Neural progenitor cell (in vitro differentiated cells): ENCODE measurements at places on chromosomes 7 and 10. TPM values are rescaled to one million over a fixed set of nuclear protein-coding genes. Genes with fewer than 3 reads are reported as not detected.

DNA sequence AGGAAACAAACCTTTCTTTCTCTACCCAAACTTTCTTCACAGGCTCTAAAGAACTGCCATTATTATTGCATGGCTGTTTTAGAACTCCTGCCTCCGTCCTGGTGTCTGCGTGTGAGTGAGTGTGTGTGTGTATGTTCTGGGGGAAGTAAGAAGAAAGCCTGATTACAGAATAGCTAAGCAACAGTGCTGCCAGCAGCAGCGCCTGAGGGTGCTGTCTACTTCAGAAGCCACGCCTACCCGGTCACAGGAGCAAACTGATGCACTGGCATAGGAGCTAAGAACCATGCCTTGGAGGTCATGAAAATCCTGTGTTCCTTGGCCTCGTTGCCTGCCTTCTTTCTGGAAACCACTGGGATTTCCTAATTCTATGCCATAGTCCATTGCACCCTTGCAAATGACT lies 25.2 kb downstream of the LIPK start:
- peaks cover 3% of the 10 kb centered on the region for H3K27me3 ChIP-seq
- H3K4me3 ChIP-seq = no peak overlapping the region
- H3K4me1 ChIP-seq = peaks cover 3% of the 10 kb centered on the region
- no peak overlapping the region for H3K27ac ChIP-seq

GRCh38 chr7:100835903-100836811 lies 8.8 kb upstream of the EPHB4 start:
- H3K27me3 ChIP-seq = no peaks in the 10 kb centered on the region
- H3K4me1 ChIP-seq = peaks cover 23% of the 10 kb centered on the region
- H3K4me3 ChIP-seq = peak overlapping the region; percentile 43
- H3K27ac ChIP-seq = peak overlapping the region; percentile 94

DNA sequence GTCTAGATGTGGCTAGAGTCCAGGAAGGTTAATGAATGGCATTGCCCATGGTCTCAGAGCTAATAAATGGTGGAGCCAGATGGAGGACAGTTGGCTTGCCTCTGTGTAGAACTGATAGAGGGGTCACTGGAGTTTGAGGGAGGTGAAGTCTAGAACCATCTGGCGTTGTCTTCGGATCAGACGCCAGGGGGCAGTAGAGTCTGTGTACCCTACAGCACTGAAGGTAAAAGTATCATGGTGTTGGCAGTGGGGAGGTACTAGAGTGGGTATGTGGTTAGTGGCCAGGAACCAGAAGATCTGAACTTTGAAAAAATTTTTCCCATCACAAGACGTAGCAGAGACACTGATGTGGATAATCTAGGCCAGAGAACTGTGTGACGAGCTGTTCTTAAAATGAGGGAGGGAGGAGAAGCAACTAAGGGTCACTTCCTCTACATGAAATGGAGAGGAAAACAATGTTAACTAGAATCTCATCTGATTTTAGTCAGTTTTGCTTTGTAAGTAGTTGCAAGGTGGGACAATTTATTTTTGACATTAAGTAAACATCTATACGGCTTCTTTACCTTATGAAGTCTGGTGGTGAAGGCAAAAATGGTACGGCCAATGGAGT lies 227.9 kb upstream of the PRSS58 start:
- H3K4me3 ChIP-seq = no peak overlapping the region
- H3K27me3 ChIP-seq = no peaks in the 10 kb centered on the region
- DNase-seq = peak; percentile 28
- H3K27ac ChIP-seq = no peak overlapping the region
- H3K36me3 ChIP-seq = no peaks in the 10 kb centered on the region
- H3K4me1 ChIP-seq = no peaks in the 10 kb centered on the region

DNA sequence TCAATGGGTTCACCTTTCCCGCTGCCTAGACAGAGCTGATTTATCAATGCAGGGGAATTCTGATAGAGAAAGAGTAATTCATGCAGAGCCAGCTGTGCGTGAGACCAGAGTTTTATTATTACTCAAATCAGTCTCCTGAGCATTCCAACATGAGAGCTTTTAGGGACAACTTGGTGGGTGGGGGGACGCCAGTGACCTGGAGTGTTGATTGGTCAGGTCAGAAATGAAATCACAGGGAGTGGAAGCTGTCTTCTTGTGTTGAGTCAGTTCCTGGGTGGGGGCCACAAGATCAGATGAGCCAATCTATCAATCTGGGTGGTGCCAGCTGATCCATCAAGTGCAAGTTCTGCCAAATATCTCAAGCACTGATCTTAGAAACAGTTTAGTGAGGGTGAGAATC lies 99.0 kb upstream of the CAV2 start:
- H3K36me3 ChIP-seq = no peaks in the 10 kb centered on the region
- no peak overlapping the region for H3K4me3 ChIP-seq
- no peaks in the 10 kb centered on the region for H3K27me3 ChIP-seq

DNA sequence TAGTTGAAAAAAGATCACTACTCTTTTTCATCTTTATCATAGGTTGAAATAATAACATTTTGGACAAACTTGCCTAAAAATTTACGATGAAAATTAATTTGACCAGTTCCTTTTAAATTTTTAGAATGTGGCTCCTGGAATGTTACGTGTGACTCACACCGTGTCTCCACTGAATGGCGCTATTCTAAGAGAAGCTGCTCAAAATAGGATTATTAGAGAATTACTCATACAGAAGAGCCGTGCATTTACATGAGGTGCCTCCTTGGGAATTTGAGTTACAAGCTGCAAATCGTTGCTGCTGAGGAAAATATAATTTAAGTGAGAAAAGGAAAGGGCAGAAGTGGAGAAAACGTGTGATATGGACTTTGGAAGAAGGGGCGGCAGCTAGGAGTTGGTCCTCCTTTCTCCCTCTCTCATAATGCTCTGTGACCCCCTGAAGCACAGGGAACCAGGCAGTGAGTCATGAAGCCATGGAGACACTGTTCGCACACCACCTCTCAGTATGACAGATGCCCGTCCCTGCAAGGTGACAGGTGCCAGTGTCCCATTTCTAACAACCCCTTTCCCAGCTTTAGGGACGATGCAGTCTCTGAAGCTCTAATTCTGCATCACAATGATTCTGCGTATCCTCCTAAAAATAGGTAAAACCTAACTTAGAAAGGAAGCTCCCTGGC lies 323.2 kb upstream of the COBL start:
- no peaks in the 10 kb centered on the region for H3K36me3 ChIP-seq
- no peak for DNase-seq
- H3K4me3 ChIP-seq = no peak overlapping the region
- peaks cover 11% of the 10 kb centered on the region for H3K4me1 ChIP-seq

DNA sequence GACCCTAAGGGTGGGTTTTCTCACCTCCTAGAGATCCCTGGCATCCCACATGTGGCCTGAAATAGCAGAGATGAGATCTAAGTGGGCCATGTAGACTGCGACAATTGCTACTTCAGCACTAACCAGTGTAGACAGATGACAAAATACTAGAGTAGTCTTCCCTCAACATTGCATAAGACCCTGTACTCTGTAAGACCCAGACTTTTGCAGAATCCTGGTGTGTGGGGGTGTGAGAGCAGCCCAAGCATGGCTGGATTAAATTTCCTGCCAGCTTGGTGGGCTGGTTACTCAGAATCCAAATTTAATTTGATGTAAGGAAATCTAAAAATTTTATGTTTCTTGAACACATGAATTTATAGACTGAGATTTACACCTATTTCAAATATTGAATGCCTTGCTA lies 88.3 kb downstream of the ZNF365 start:
- no peaks in the 10 kb centered on the region for H3K36me3 ChIP-seq
- H3K27me3 ChIP-seq = no peaks in the 10 kb centered on the region
- no peak overlapping the region for H3K27ac ChIP-seq
- H3K4me1 ChIP-seq = no peaks in the 10 kb centered on the region
- H3K4me3 ChIP-seq = no peak overlapping the region

GRCh38 chr7:150668472-150668911 lies 17.0 kb upstream of the GIMAP2 start:
- H3K4me3 ChIP-seq = no peak overlapping the region
- DNase-seq = no peak
- H3K36me3 ChIP-seq = no peaks in the 10 kb centered on the region

- H3K27me3 ChIP-seq = no peaks in the 10 kb centered on the region
- H3K27ac ChIP-seq = no peak overlapping the region
- peaks cover 14% of the 10 kb centered on the region for H3K36me3 ChIP-seq
- H3K4me3 ChIP-seq = no peak overlapping the region
- H3K4me1 ChIP-seq = no peaks in the 10 kb centered on the region
These were observed 17.0 kb downstream of the UPF2 start for GRCh38 chr10:12025591-12025990.

DNA sequence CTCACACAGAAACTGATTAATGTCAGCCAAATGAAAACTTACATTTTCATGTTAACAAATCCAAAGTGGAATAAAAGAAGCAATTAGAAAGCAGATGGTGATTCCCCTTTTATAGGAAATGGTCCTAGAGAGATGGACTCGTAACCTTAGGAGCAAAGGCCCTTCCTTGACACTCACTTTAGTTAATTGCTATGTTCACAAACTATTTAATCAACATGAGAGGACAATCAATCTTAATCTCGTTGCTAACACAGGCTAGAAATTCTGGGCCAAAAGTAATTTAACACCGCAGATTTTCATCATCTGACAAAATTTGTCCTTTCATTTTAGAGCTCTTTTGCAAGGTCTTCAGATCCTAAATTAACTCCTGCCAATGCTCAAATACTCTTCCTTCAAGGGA lies 64.0 kb upstream of the DNAJB12 start:
- H3K4me3 ChIP-seq = no peak overlapping the region
- H3K27ac ChIP-seq = peak overlapping the region; percentile 68
- no peak for DNase-seq

DNA sequence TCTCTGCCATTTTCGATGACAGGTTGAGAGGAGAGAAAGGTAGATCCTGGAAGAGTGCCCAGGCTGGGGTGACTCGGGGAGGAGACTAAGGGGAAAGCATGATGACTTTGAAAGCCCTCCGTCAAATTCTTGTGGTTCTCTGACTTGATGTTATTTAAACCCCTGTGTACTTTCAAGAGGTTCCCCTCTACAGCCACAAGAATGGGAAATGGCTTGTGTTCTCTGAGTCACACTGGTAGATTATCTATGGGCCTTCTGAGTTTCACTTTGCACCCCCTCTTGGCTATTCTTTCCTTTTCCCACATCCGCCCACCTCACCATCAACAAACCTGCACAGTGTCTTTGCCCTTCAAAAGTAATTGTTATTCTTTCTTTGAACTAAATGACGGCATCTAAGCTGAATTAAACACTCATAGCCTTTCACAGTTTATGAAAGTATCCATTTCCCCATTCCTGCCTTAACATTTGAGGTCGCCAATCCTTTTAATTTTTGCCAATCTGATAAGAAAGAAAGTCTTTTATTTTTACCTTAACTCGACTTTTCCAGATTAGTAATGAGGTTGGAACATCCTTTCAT lies 24.1 kb downstream of the PRF1 start:
- H3K4me3 ChIP-seq = no peak overlapping the region
- peaks cover 10% of the 10 kb centered on the region for H3K4me1 ChIP-seq
- no peak overlapping the region for H3K27ac ChIP-seq
- H3K36me3 ChIP-seq = no peaks in the 10 kb centered on the region
- no peaks in the 10 kb centered on the region for H3K27me3 ChIP-seq

DNA sequence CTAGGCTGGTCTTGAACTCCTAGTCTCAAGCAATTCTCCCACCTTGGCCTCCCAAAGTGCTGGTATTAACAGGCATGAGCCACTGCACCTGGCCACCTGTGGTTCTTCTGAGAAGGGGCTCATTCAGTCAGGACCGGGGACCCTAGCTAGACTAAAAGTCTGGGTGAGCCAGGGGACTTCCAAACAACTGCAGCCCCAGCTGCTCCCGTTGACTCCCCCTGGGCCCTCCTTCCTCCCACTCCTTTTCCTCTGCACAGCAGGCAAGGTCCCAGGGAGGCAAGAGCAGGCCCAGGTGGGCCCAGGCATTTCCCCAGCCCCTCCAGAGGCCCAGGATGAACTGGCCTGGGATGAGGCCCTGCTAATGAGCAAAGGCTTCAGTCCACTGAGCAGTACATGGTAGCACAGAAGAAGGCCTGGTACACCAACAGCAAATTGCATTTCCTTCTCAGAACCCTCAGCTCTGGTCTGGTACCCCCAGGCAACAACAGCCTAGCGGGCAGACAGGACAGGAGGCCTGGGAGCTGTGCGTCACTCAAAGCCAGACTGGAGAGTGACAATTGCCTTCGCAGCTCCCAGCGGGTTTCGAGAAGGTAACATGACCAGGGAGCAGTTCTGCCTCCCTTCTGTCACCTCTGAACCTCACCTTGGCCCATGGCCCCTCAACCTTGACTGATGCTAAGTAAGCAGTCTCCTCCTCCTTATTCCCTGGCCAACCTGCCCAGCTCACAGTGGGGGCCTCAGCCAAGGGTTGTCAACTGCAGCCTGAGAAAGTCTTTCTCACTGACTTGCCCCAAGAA lies 30.7 kb upstream of the HSPA12A start:
- no peak overlapping the region for H3K4me3 ChIP-seq
- H3K27me3 ChIP-seq = no peaks in the 10 kb centered on the region
- H3K4me1 ChIP-seq = no peaks in the 10 kb centered on the region
- no peak for DNase-seq

DNA sequence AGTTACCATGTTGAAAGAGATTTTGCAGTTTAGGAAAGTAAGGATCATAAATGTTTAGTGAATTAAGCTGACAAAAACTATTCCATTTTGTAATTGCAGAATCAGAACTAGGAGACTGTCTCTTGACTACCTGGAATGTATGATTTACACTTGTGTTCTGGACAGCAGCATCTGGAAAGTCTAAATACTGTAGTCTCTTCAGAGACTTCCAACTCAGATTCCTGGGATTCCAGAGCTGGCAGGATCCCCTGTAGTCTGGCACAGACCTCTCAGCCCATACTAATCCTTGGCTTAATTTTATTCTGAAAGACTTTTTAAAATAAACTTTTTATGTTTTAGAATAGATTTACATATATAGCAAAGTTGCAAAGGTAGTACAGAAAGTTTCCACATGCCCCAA lies 452.7 kb downstream of the DPP6 start:
- H3K27me3 ChIP-seq = no peaks in the 10 kb centered on the region
- H3K36me3 ChIP-seq = no peaks in the 10 kb centered on the region
- no peaks in the 10 kb centered on the region for H3K4me1 ChIP-seq
- no peak overlapping the region for H3K4me3 ChIP-seq

Gene TRIM74
- 0.15 and 0.36 TPM in 2 replicates for total RNA-seq

Gene TLX1
- total RNA-seq = not detected in 2 replicates

Gene SYT15
- total RNA-seq = 0.15 and 0.17 TPM in 2 replicates

Gene SLC18A3
- not detected in 2 replicates for total RNA-seq

Gene CADPS2
- total RNA-seq = 13.2 and 19.1 TPM in 2 replicates

Gene PCLO
- total RNA-seq = 2.0 and 2.5 TPM in 2 replicates

Gene PMS2
- total RNA-seq = 23.1 and 35.8 TPM in 2 replicates

Gene IQCE
- 4.6 and 10.1 TPM in 2 replicates for total RNA-seq

Gene MAGI2
- 4.2 and 5.8 TPM in 2 replicates for total RNA-seq

Gene VPS41
- 49.0 and 92.3 TPM in 2 replicates for total RNA-seq

Gene HOXA2
- not detected in 2 replicates for total RNA-seq

Gene NCOA4
- total RNA-seq = 67.7 and 91.7 TPM in 2 replicates

Gene SPDYE16
- total RNA-seq = 0.28 TPM in 1 of 2 replicates, not detected in the other

Gene TUBB8
- total RNA-seq = 1.9 and 4.3 TPM in 2 replicates

Gene EMX2
- 9.5 and 22.7 TPM in 2 replicates for total RNA-seq
